ENCODE measurements at places on chromosomes 11 and 22.

DNA sequence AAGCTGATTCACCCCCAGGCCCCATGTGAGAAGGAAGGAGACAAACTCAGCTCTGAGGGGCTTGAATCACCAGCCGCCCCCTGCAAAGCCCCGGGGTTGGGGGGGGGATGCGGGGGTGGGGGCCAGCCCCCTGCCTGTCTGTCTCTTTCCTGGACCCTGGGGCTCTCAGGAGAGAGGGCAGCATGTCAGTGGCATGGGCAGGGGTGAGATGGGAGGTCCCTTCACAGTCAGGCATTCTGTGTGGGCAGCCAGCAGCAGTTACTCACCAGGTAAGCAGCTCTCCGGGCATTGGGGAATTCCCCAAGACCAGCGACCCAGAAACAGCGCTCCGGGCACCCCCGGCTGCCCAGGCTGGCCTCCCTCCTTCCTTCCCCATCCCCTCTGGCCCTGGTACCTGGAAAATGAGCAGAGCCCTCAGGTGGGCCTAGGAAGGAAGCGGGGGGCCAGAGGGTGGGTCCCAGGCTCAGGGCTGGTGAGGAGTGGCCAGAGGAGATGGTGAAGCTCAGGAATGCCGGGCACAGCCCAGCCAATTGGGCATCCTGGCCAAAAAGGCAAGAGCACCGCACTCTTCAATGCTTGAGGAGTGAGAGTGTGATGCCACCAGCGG is 4.2 kb upstream of the LIF start:
- peaks cover 58% of the 10 kb centered on the region for H3K4me1 ChIP-seq
- H3K27ac ChIP-seq, result no peak overlapping the region
- peaks cover 11% of the 10 kb centered on the region for H3K27me3 ChIP-seq
- DNase-seq, result no peak

- H3K4me3 ChIP-seq, result no peak overlapping the region
- no peak overlapping the region for H3K27ac ChIP-seq
- peaks cover 25% of the 10 kb centered on the region for H3K4me1 ChIP-seq
- no peaks in the 10 kb centered on the region for H3K27me3 ChIP-seq
- DNase-seq, result no peak
These were observed 3.4 kb downstream of the KIAA0930 start for GRCh38 chr22:45237065-45237990.

DNA sequence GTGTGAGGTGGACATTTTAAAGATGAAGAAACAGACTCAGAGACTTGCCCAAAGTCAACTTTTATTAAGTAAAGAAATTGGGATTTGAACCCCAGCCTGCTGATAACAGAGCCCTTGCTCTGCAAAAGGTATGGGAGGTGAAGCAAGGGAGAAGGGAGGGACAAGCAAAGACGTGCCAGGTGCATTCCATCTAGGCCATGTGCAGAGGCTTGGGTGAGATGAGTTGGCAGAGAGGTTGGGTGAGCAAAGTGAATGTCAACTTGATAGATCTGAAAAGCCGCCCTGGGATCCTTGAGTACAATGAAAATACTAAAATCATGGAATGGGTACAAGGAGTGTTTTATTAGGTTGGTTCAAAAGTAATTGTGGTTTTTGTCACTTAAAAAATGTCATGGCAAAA is 341.3 kb downstream of the CADM1 start:
- no peak overlapping the region for H3K27ac ChIP-seq
- no peaks in the 10 kb centered on the region for H3K4me1 ChIP-seq
- no peak overlapping the region for H3K4me3 ChIP-seq
- no peaks in the 10 kb centered on the region for H3K36me3 ChIP-seq
- no peak for DNase-seq
- H3K27me3 ChIP-seq, result peaks cover 9% of the 10 kb centered on the region

DNA sequence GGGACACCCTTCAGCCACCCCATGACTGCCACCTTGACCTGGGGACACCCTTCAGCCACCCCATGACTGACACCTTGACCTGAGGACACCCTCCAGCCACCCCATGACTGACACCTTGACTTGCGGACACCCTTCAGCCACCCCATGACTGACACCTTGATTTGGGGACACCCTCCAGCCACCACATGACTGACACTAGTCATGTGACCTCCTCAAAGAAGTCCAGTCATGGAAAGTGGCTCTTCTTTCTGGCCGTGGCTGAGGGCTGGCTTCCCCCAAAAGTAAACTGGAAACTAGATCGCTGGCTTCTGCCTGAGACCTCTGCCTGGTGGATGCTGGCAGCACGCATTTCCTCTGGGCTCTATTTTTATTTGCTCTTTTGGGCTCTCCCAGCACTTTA is 28.4 kb downstream of the ARFGAP2 start:
- H3K27me3 ChIP-seq, result no peaks in the 10 kb centered on the region
- no peak for DNase-seq
- no peaks in the 10 kb centered on the region for H3K36me3 ChIP-seq
- no peak overlapping the region for H3K27ac ChIP-seq
- peaks cover 25% of the 10 kb centered on the region for H3K4me1 ChIP-seq
- no peak overlapping the region for H3K4me3 ChIP-seq

DNA sequence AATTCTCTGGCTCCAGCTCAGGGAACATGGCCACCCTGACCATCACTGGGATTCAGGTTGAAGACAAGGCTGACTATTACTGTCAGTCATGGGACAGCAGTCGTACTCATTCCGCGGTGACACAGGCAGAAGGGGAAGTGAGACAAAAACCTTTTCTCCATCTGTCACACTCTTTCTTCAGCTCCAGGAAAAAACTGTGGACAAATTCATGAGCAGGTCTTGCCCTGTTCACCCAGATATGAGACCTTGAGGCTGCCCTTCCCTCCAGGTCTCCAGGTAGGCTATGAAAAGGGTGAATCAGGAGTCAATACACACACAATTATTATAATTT is 39.4 kb upstream of the GGTLC2 start:
- H3K4me3 ChIP-seq, result no peak overlapping the region
- no peaks in the 10 kb centered on the region for H3K36me3 ChIP-seq
- no peak overlapping the region for H3K27ac ChIP-seq
- H3K4me1 ChIP-seq, result no peaks in the 10 kb centered on the region
- no peak for DNase-seq
- no peaks in the 10 kb centered on the region for H3K27me3 ChIP-seq

DNA sequence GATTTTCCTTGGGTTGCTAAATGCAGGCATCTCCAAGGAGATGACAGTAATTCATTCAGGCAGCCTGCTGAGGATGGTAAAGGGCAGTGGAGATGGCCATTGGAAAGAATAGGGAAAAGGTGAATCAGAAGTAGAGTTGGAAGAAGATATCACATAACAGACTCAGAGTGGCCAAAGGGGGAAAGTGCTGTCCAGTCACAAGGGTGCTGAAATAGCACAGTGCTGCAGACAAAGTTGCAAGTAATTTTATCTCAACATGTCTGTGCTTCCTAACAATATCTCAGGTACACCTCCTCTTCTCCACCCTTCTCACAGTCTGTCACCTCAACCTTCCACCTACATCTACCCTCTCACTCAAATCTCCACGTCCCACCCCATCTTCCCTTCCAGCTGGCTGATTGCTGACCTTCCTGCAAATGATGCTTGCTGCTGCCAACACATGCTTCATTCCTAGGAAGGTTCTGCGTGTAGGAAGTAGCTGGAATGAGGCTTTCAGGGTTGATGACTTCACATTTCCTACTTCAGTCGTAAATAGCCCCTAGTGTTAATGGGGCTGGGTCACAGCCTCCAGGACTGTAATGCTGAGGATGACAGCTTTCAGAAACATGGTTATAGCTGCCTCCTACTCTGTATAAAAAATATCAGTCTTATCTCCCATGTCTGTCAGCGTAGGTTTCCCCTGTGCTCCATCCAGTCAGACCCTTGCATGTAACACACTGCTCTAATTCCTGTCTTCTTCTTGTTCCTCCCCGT is 123.9 kb downstream of the CTNND1 start:
- no peak overlapping the region for H3K27ac ChIP-seq
- H3K27me3 ChIP-seq, result no peaks in the 10 kb centered on the region
- no peak overlapping the region for H3K4me3 ChIP-seq
- no peaks in the 10 kb centered on the region for H3K36me3 ChIP-seq
- no peak for DNase-seq

DNA sequence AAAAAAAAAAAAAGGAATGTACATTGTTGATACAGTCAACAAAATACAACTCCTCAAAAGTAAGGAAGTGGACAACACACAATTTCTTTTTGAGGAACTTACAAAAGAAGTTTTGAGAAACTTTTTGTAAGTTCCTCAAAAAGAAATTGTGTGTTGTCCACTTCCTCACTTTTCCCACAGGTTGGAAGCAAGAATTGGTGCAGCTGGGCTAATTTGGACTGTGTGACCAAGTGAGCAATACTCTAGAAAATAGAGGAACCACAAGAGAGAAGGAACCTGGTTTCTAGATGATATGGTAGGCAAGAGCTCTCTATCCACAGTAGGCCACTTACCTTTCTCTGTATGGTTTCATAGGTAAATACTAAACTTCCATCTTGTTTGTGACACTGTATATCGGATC is 1053.8 kb downstream of the LRRC4C start:
- no peaks in the 10 kb centered on the region for H3K36me3 ChIP-seq
- no peak overlapping the region for H3K27ac ChIP-seq
- no peak for DNase-seq
- H3K4me1 ChIP-seq, result no peaks in the 10 kb centered on the region
- H3K27me3 ChIP-seq, result no peaks in the 10 kb centered on the region

DNA sequence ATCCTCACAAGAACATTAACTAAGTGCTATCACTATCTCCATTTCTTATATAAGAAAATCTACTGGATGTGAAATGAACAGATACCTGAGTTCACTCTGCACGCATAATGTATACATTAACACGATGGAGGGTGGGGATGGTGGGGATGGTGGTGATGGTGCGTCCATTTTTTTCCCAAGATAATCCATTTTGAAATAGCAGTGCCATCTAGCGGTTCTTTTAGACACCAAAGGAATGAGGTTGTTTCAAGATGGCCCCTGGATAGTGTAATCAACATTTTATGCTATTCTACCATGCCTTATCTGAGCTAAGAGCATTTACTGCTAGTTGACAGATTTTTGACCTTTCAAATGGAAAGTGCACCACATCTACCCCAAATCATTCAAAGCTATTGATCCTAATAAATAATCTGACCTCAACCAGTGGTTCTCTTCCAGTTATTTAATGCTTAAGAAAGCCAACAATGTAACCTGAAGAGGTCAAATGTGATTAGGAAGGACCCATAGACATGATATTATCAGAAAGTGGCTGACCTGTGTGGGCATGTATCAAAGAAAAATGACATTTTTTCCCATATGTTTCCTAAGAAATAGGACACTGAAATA is 714.7 kb upstream of the TENM4 start:
- no peaks in the 10 kb centered on the region for H3K27me3 ChIP-seq
- H3K27ac ChIP-seq, result no peak overlapping the region
- no peaks in the 10 kb centered on the region for H3K36me3 ChIP-seq

DNA sequence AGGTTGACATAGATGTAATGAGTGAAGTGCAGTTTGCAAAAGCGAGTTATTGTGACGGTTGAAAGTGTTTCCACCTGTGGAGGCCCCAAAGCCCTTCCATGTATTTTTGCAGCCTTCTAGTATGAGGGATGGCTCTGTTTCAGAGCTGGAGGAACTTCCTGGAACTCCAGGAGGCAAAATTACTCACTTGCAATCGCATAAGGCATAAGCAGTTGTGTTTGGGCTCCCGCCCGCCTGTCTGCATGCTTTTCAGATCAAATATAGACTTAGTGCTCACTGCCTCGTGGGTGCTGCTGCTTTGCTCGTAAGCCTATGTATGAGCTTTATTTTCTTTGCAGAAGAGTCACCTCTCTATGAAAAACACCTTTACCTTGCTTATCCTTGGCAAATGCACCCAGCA is 146.8 kb upstream of the LARGE1 start:
- H3K27me3 ChIP-seq, result no peaks in the 10 kb centered on the region
- no peak overlapping the region for H3K4me3 ChIP-seq
- no peak overlapping the region for H3K27ac ChIP-seq
- H3K4me1 ChIP-seq, result no peaks in the 10 kb centered on the region

DNA sequence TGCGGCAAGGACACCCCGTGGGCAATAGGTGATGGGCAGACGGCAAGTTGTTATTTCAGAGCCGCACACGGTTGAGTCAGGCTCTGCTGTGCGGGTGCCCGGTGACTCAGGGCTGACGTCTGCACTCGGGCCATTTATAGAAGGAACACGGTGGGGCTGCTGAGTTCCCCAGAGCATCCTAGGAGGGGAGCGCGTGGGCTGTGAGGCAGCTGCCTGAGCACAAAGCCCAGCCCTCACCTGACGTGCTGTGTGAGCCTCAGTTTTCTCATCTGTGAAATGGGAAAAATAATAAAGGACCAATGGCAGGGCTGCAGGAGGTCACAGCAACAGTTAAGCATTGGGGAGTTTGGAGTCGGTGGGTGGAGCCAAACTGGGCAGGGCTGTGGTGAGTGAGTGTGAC is 11.3 kb upstream of the RHOD start:
- no peaks in the 10 kb centered on the region for H3K4me1 ChIP-seq
- DNase-seq, result no peak
- H3K27me3 ChIP-seq, result no peaks in the 10 kb centered on the region
- no peak overlapping the region for H3K27ac ChIP-seq
- no peaks in the 10 kb centered on the region for H3K36me3 ChIP-seq

GRCh38 chr11:63767565-63768236 is 874 bp downstream of the ZFTA start:
- no peaks in the 10 kb centered on the region for H3K36me3 ChIP-seq
- peak overlapping the region; percentile 81 for H3K27ac ChIP-seq
- peak overlapping the region; percentile 94 for H3K4me3 ChIP-seq

DNA sequence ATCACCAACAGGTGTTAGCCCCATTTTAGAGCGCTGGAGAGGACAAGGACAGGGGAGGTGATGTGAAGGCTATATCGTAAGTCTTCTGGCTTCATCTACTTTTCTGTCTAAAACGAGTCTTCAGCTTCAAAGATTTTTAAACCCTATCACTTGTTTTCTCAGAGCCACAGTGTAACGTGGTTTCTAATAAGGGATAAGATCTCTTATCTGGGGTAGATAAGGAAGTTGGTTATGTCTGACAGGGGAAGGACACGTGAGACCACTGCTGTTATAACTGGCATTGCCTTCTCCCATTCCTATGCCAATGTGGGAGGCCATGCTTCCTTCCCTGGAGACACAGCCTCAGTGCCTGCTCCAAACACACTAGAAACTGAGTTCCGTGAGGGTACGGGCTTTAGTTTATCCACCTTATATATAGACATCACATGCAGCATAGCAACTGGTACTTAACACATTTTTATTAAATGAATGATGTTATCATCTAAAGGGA is 39.3 kb downstream of the LARGE2 start:
- H3K27ac ChIP-seq, result no peak overlapping the region
- DNase-seq, result no peak
- H3K4me3 ChIP-seq, result no peak overlapping the region
- no peaks in the 10 kb centered on the region for H3K36me3 ChIP-seq
- H3K27me3 ChIP-seq, result no peaks in the 10 kb centered on the region

DNA sequence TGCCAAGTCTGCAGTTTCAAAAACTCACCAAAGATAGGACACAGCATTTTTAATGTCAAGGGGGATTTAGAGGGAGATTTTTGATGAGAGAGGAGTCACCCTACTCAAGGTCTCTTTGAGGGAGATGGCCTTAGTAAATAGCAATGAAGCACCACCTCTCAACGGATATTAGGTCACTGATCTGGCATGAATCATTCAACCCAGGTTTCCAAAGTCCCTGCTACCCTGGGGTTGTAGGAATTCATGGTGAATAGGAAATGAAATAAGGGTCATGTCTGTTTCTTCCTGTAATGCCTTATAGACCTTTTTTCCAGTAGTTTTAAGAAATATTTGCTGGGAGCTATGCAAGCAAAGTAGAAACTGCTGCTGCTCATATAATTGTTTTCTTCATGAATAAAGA is 2154.9 kb downstream of the LRRC4C start:
- no peaks in the 10 kb centered on the region for H3K36me3 ChIP-seq
- no peaks in the 10 kb centered on the region for H3K4me1 ChIP-seq
- DNase-seq, result no peak
- no peak overlapping the region for H3K4me3 ChIP-seq
- no peaks in the 10 kb centered on the region for H3K27me3 ChIP-seq
- H3K27ac ChIP-seq, result no peak overlapping the region
